Activated T-cell treated with anti-CD3 and anti-CD28 coated beads for 24 hours (primary cell): ENCODE measurements at places on chromosomes 4 and X.

GRCh38 chrX:68894142-68894512, 65.3 kb downstream of the EFNB1 start:
- DNase-seq, result no peak

- DNase-seq, result no peak
These were observed 84.2 kb downstream of the SORCS2 start for GRCh38 chr4:7276515-7276914.

DNA sequence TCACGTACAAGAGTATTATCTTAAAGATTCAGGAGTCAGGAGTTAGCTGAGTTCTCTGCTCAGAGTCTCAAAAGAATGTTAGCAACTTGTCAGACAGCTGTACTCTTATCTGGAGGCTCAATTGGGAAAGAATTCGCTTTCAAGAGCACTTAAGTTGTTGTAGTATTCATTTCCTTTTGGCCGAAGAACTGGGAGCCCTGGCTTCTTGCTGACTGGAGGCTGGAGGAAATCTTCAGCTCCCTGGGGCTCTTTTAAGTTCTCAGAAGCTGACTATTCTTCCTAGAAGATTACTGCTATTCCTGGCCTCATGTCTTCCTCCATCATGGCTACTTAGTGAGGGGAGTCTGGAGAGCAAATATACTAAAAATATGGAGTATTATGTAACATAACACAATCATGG, 587.2 kb downstream of the EPHA5 start:
- DNase-seq, result no peak

- DNase-seq, result no peak
These were observed 155.2 kb downstream of the ZNF330 start for GRCh38 chr4:141375855-141376254.

- no peak for DNase-seq
These were observed 21.4 kb downstream of the GAB3 start for GRCh38 chrX:154729439-154729838.

GRCh38 chr4:77009511-77010115, 60.1 kb downstream of the SEPTIN11 start:
- DNase-seq, result no peak
